Posterior vena cava (tissue), 2 donors: ENCODE measurements at places on chromosomes 2 and 18. TPM values are rescaled to one million over a fixed set of nuclear protein-coding genes. Genes with fewer than 3 reads are reported as not detected.

- no peak for DNase-seq
Observed at GRCh38 chr2:216465579-216466195, 33.0 kb upstream of the RPL37A start.

STAT4 gene
- total RNA-seq, result 2.5 TPM

GRCh38 chr2:169221745-169222369, 140.5 kb downstream of the LRP2 start:
- no peak for DNase-seq

XPO1 gene
- 136 TPM for total RNA-seq

CERKL gene
- total RNA-seq, result not detected

TEKT4 gene
- not detected for total RNA-seq

DNA sequence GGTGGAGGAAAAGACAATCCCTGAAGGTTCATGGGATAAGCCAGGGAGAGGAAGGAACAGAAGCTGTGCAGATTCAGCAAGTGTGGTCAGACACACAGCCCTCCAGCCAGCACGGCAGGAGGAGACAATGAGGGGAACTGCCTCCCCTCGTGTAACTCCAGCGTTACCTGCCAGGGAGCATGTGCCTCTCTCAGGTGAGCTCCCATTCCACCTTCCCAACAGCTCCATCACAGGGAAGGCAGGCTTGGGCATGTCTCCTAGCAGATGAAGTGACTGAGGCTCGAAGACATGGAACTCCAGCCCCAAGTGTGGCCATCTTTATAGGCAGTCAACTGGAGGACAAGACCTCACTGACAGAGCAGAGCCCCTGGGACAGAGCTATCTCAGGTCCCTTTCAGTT, 47.4 kb downstream of the ZBTB7C start:
- no peak for DNase-seq

- DNase-seq, result no peak
Observed at GRCh38 chr2:149466635-149467034, 120.9 kb downstream of the MMADHC start.

- no peak for DNase-seq
Observed at GRCh38 chr18:62387257-62387656, 62.1 kb downstream of the TNFRSF11A start.

DNA sequence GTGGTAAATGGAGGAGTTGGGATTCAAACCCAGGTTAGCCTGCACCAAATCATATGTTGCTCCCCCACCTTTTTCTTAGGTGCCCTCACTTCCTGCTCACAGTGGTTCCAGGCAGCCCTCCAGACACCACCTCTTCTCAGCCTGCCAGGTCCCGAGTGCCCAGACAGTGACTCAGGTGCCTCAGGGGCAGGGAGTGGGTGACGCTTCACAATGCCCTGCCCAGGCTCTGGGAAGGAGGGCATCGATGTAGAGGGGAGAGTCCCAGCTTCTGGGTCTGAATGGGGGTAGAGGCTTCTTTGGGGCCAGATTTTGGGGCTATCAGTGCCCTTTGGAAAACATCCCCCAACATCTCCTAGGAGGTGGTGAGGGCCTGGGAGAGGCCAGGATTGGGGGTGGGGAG, 5.2 kb upstream of the DNAJB2 start:
- no peak for DNase-seq

POTEJ gene
- not detected for total RNA-seq

- no peak for DNase-seq
Observed at GRCh38 chr2:153068052-153068451, 349.6 kb downstream of the ARL6IP6 start.

DNA sequence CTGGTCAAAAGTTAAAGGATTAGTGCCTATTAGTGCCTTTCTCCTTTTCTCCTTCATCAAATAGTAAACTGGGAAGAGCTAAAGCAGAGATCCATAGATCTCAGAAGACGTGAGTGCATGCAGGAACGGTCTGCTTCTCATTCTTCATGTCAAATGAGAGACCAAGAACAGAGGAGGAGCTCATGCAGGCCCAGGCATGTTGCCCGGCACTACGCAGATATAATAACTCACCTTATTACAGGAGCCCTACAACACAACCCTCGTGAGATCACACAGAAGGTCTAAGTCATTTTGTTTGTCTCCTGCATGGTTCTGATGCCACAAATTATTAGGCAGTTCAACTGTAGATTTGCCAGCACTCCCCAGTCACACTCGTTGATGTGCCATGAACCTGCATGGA, 71.8 kb downstream of the CMPK2 start:
- no peak for DNase-seq

UGT1A4 gene
- not detected for total RNA-seq

- DNase-seq, result no peak
Observed at GRCh38 chr18:64090876-64091275, 58.0 kb downstream of the LINC00305 start.

GRCh38 chr2:23694058-23695045, 232.6 kb downstream of the ATAD2B start:
- DNase-seq, result peak; percentile 37

DNA sequence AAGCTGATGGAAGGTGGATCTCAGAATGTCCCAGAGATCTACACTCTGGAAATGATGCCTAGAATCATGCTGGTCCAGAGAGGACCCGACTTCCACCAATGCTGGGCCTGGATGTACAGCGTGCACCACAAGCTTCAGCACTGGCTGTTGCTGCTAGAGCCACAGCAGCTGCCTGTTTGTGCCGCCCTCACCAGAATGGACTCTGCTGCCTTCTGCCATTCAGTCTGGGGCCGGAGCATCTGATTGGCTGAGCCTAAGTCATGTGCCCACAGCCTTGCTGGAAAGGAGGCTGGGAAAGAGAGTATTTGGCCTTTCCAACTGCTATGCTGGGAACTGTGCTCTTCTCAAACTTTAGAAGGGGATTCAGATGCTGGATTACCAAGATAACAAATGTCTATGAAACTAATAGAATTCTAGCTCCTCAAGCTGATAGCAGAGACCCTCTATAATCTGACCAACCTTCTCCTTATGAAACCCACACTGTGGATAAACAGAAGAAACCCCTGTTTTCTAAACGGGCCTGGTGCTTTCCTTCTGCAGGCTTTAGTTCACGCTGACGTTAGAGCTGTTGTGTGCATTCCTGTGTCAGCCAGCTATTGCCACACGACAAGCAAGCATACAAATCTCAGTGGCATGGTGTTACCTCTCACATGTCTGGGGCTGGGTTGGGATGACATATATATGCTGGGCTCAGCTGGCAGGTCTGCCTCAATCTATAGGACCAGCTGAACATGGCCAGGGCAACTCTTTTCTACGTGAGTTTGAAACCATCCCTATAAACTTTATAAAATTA, 4.1 kb upstream of the LOXHD1 start:
- no peak for DNase-seq

ZNF514 gene
- total RNA-seq, result 14.9 TPM

DNA sequence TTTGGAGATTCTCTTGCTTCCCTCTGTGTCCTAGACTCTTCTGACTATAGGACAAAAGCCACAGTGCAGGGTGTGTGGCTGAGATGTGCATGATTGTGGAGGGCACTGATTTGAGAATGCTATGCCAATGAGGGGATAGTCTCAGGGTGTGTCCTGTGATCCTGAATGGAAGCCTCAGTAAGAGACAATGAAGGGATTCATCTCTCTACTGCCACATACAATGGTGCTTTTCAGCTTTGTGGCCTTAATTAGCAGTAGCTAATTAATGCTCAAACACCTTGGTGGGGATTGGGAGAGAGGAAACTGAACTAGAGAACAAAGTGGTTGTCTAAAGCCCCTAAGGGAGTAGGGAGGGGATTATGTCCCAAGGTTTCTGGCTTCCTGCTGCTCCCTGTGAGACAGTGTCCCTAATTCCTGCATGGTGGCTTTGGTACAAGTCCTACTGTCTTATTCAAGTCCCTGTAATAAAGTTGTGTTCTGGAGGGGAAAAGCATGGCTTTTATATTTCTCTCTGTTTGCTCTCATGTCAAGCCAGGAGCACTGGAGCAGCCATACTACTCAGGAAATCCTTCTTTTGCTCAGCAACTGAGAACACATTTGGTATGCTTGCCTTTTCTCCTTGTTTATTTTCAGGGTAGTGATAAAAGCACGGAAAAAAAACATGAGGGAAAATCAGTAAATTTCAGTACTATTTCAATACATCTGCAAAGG, 415.2 kb upstream of the TCF4 start:
- no peak for DNase-seq

CHST9 gene
- not detected for total RNA-seq

DNA sequence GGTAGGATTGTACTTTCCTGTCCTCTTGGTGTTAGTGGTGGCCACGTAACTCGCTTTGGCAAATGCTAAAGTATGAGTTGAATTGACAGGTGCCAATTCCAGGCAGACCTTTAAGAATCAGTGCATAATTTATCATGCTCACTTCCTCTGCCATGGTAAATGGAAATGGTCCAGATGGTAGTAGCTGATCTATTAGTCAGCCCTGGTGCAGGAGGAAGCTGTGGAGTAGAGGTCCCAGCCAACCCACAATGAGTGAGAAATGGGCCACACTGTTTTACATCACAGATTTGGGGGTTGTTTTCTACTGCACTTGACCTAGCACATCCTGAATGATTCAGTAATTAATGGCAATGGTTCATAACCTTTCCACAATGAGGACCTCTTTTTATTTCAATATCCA, 104.4 kb downstream of the RGPD3 start:
- DNase-seq, result no peak

GRCh38 chr2:102159295-102159694, 16.7 kb downstream of the IL1R1 start:
- DNase-seq, result no peak

ANKRD30BL gene
- total RNA-seq, result not detected

LYPD6B gene
- total RNA-seq, result not detected

SCG2 gene
- 5.4 TPM for total RNA-seq

- DNase-seq, result no peak
Observed at GRCh38 chr18:36191711-36192110, 4.4 kb downstream of the MOCOS start.

HRH4 gene
- not detected for total RNA-seq

- no peak for DNase-seq
Observed at GRCh38 chr2:128914320-128914719, 595.7 kb upstream of the HS6ST1 start.

GRCh38 chr2:64313398-64313723, 140.6 kb upstream of the LGALSL start:
- no peak for DNase-seq

PARD3B gene
- total RNA-seq, result 48.1 TPM

- no peak for DNase-seq
Observed at GRCh38 chr18:40524881-40525280, 1430.2 kb upstream of the PIK3C3 start.

GRCh38 chr2:173990245-173990644, 25.1 kb upstream of the SP3 start:
- DNase-seq, result no peak

MC4R gene
- not detected for total RNA-seq

DNA sequence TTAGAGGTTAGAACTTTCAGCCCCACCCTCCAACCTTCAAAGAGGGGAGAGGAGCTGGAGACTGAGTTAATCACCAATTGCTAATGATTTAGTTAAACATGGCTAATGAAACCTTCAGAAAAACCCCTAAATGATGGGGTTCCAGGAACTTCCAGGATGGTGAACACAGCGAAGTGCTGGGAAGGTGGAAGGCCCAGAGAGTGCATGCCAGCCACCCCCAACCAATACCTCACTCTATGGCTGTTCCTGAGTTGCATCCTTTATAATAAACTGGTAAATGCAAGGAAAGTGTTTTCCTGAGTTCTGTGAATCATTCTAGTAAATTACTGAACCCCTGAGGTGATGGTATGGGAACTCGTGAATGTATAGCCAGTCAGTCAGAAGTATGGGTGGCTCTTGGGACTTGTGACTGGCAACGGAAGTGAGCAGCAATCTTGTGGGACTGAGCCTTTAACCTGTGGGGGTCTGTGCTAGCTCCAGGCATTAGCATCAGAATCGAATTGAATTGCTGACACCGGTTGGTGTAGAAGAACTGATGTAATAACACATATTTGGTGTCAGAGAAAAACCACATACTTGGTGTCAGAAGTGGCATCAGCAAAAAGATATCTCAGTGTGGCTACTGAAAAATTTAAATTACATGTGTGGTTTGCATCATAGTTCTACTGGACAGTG, 37.4 kb downstream of the NPHP1 start:
- DNase-seq, result no peak

GRCh38 chr2:167874812-167875211, 372.6 kb downstream of the STK39 start:
- no peak for DNase-seq

DNA sequence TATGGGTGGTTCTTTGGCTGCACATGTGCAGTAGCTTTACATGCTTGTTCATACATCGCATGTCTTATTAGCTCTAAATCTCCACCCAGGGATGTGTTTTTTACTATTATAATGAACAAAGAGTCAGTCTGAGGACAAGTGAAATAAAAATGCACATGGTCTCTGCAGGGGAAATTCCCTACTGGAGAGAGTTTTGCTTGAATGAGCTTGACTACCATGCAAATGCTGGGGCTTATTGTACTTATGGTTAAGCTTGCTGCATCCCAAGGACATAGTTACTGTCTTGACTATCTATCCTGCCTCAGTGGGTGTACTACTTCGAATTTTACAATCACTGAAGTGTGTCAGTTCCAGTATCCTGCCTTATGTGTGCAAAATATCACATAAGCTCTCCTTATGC, 362.7 kb downstream of the TDRD15 start:
- DNase-seq, result no peak

INHBB gene
- 5.8 TPM for total RNA-seq

GRCh38 chr2:195647302-195647701, 9.7 kb upstream of the SLC39A10 start:
- DNase-seq, result no peak

GRCh38 chr2:15875969-15876705, 64.2 kb upstream of the MYCN start:
- no peak for DNase-seq

GRCh38 chr2:144443837-144444817, 75.8 kb downstream of the ZEB2 start:
- no peak for DNase-seq

SETBP1 gene
- total RNA-seq, result 59.5 TPM

COL4A3 gene
- total RNA-seq, result 0.42 TPM

GPR45 gene
- not detected for total RNA-seq

DNA sequence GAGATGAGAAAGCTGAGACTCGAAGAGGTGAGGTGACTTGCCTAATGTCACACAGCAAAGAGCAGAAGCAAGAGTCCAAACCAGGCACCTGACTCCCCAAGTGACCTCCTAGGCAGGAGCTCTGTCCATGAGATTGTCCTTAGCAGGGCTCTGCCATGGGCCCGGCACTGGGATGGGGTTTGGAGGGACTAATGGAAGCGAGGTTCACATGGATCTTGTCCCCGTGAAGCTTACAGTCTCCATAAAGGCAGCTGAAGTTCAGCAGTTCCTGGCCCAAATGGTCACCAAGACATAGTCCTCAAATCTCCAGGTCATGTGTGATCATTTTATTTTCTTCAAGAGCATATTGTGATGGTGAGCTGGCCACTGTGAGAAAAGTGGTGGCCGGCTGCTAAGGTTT, 57.0 kb upstream of the AFF3 start:
- DNase-seq, result no peak

- DNase-seq, result peak; percentile 86
Observed at GRCh38 chr2:33215299-33215698, 261.1 kb upstream of the RASGRP3 start.
